ENCODE measurements at places on chromosomes 1 and 21.

GRCh38 chr21:29538115-29538514 lies 239.4 kb downstream of the BACH1 start:
- peak; percentile 79 for DNase-seq

DNA sequence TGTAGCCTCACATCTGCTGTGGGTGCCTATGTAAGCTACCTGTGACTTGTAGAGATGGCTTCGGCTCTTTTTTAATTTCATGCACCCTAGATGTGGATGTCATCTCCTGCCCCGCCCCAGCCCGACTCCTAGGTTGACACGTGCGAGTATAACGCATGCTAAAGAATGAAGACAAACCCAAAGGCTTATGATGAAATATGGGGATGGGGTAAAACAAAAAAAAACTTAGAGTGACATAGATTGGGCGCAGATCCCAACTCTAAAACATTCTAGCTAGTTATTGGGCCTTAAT lies 613 bp upstream of the ERO1B start:
- DNase-seq = peak; percentile 2

GRCh38 chr1:8448911-8449661 lies 131.2 kb downstream of the SLC45A1 start:
- DNase-seq = peak; percentile 66

- peak; percentile 23 for DNase-seq
Measured at GRCh38 chr1:3501856-3502640, 47.6 kb downstream of the ARHGEF16 start.

GRCh38 chr1:212477680-212478466 lies 45.2 kb downstream of the NENF start:
- no peak for DNase-seq

- peak; percentile 74 for DNase-seq
Measured at GRCh38 chr1:153866045-153866850, 56.5 kb downstream of the GATAD2B start.

DNA sequence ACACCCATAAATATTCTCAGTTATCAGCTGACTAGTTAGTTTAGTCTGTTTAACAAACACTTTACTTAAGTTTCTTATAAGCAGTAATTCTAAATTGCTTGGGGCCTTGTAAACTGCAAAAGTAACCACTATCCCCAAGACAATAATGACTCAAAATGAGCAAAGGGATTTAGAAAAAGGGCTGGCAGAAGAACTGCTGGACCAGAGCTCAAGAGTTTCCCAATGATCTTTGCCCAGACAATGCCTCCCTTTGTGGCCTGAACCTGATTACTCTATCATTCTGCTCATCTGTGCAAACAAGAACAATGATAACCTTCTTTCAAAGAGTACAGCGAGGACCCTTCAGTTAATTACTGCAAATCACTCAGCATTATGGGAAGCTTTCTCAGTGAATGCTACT lies 123.5 kb downstream of the TIAM1 start:
- peak; percentile 48 for DNase-seq

- DNase-seq = no peak
Measured at GRCh38 chr1:56788102-56788501, 31.1 kb downstream of the FYB2 start.

DNA sequence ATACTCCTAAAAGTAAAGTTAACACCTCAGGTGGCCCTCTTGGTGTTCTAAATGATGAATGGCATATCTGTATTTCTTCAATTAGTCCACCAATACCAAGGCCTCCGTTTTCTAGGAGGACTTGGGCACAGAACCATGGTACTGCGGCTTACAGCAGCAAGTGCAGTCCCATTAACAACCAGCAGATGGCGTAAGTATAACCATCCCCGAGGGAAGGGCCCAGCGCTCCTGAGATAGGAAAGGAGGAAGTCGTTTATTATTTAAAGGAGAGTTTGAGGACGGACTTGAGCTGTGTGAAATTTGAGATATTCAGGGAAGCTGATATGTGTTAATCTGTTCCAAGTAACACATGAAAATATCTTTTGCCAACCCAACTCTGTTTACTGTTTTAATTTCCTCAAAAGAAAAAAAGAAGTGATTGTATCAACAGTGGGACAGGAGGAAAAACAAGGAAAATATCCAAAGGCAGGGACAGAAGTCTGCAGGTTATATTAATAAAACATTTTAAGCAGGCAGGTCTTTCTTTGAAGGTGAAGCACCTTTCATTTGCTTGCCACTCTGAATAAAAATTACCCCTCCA lies 37.7 kb upstream of the KCNJ15 start:
- DNase-seq = peak; percentile 76

DNA sequence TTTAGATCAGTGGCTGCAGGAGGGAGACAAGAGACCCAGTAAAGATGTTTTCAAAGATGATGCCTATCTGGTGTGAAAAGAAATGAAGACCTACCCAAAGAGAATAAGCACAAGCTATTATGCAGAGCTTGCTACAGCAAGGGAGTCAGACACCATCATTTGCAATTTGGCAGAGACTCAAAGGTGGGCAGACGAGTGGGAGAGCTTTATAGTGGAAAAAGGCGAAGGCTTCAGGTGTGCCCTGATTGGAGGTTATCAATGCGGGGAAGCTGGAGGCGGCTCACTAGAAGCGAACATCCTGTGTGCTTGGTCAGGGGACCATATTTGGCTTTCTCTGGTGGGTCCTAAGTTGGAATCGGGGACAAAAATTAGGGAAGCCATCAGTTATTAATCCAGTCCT lies 183.8 kb downstream of the DISC1 start:
- DNase-seq = no peak

DNA sequence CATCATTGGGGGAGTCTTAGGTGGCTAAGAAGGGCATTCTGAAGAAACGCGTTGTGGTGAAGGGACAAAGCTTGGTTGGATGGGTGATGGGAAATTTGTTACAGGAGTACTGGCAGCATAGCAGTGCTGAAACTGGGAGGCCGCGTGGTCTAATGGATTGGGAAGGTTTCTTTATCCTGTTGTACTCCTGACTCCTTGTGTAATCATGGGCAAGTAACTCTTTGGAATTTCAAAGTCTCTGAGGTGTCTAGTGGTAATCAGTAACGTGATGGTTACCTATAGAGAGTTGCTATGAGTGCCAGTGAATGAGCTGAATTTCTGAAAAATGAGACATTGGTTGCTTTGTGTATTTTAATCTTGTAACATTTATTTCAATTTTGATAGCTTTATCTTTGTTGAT lies 18.5 kb downstream of the DONSON start:
- DNase-seq = no peak

GRCh38 chr1:101261623-101262022 lies 24.8 kb downstream of the S1PR1 start:
- no peak for DNase-seq

DNA sequence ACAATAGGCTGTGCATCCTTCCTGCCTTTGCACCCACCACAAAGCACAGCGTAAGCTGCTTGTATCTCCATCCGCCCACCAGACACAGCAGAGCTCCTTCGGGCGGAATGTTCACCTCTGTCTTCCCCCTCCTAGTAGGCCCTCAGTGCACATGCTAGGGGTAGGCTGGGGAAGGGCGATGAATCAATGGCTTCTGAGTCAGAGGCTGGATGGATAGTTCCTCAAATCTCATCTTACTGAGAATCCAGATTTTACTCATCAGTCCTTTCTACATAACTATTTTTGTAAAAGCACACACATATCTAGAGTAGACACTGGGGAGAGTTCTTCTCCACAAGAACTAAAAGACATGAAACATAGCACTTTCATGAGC lies 73.8 kb downstream of the BCAR3 start:
- peak; percentile 59 for DNase-seq

DNA sequence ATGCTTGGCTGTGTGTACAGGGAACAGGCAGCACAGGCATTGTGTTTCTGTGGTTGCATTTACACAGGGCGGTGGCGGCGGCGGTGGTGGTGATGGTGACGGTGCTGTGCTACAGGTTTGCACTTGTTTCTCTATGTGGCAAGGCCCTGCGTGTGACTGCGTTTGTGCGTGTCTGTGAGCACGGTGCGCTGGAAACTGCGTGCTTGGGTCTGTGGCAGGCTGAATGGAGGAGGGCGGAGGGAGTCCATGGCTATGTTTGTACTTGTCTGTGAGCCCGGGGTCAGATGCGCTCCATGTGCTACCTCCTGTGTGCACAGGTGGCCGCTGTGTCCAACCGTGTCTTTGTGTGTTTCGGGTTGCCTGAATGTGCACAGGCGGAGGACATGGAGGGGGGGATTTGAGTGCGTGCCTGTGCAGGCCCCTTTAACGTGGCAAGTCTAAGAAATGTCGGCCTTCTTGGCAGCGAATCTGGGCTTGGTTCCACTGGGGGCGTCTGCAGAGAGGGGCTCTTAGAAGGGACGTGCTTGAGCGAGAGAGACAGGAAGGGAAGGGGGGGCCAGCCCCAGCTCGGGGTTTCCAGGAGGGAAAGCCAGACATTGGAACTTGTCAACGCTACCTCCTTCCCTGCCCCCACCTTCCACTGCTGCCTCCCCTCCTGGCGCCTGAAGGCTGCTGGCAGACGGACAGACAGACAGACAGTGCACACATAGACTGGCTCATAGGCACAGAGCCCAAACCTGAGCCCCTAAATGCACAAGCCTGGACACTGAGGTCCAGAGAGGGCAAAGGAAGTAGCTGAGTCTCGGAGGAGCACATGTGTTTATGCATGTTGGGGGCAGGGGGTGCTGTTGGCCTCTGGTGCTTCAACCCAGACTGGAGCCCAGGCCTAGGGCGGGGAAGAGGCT lies 32.7 kb upstream of the WASF2 start:
- DNase-seq = peak; percentile 61

- DNase-seq = peak; percentile 14
Measured at GRCh38 chr1:73783352-73783751, 414.6 kb downstream of the LRRIQ3 start.

DNA sequence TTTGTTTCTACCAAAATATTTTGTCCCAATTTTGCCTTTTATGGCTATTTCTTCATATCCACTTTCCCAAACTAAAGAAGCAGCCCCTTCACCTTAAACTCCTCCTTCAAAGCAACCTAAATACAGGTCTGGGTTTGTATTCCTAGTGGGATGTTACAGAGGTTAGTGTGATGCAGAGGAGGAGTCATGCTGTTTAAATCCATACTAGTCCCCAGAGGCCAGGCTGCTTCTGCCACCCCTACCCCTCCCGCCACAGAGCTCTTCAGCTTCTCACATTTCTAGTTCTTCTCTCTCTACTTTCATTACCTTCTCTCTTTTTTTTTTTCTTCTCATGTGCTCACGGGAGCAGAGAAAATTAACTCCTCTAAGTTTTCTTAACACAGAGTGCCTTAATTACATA lies 29.3 kb downstream of the SELL start:
- no peak for DNase-seq

GRCh38 chr1:47182676-47183235 lies 7.1 kb downstream of the PDZK1IP1 start:
- DNase-seq = no peak

GRCh38 chr1:35902671-35903070 lies 19.7 kb downstream of the AGO1 start:
- DNase-seq = no peak

DNA sequence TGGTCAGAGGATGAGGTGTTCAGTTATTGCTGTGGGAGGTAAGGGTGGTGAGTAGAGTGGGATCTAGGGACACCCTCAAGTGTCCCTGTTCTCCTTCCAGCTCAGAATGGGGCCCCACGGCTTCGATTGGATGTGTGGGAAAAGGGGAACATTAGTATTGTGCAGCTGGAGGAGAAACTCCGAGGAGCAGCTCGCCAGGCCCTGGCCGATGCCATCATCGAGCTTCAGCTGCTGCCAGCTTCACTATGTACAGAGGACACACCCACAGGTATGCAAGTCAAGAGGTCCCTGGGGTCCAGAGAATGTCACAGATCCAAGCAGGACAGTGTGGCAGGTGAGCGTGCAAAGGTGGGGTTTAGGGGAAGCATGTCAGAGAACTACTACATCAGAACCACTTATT lies 13.9 kb downstream of the HYI start:
- no peak for DNase-seq

GRCh38 chr1:223842784-223843183 lies 3.0 kb downstream of the TP53BP2 start:
- no peak for DNase-seq

DNA sequence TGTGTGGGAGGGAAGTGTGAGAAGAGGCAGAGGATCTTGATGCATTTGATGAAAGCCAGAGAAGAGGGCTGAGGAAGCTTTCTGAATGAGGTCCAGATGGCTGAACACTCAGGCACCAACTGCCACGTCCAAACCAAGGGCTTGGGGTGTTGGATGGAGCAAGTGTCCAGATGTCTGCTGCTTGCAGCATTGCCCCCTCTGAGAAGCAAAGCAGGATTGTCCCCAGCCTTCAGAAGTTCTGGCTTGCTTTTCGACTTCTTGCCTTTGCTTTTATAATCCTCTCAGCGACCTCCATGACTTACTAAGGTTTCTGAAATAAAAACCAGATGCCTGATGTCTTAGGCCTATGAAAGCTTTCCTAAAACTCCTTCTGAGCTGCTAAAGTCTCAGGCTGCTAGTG lies 182.5 kb downstream of the HUNK start:
- peak; percentile 36 for DNase-seq

GRCh38 chr1:113780374-113781146 lies 21.3 kb upstream of the PHTF1 start:
- DNase-seq = no peak

- peak; percentile 78 for DNase-seq
Measured at GRCh38 chr1:108575375-108575774, 15.5 kb downstream of the EEIG2 start.

- DNase-seq = no peak
Measured at GRCh38 chr1:81412954-81413353, 387.8 kb upstream of the ADGRL2 start.

GRCh38 chr1:165056914-165057313 lies 299.6 kb downstream of the LMX1A start:
- DNase-seq = peak; percentile 6

DNA sequence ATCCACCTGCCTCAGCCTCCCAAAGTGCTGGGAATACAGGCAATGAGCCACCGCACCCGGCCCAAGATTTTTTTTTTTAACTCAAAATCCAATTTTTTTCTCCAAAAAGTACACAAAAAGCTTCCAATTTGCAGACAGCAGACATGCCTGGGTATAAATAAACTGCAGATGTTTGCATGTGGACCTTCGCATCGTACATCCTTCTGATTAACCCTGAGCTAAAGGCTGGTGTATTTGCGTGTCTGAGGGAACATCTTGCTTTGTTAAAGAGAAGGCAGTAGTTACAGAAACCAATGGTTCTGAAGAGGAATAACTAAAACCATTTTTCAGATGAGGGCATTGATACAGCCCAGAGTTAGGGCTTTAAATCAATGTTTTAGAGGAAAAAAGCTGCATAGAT lies 12.7 kb downstream of the BCAR3 start:
- no peak for DNase-seq

DNA sequence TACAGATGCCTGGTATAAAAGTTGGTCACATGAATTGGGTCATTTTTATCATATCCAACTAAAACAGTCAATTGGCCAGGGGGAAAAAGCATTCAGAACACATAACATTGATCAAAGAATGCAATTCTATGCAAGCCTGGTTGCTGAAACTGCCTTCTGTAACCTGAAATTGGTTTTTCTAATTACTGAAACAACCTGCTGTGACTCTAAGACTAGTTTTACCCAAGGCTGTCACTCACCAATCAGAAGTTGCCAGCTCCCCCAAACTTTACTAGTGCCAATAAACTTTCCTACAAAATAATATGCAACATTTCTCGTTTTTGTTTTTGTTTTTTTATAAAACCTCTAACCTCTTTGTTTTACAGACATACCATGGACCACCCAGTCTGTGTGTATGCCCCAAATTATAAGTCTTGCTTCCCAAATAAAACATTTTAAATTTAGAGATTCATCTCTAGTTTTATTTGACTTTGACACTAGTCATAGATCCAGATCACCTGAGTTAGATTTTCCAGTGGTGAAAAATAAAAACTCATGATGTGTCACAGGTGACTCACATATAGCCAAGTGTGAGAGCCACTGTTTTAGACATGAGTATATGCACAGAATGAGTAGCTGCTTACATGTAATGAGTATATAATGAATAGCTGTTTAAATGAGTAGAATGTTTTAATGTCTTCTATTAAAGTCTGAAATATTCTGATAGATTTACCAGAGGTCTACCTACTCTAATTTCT lies 64.2 kb upstream of the CR2 start:
- DNase-seq = peak; percentile 57
